Left cardiac atrium (tissue), 4 donors: ENCODE measurements at places on chromosomes 2 and 18.

DNA sequence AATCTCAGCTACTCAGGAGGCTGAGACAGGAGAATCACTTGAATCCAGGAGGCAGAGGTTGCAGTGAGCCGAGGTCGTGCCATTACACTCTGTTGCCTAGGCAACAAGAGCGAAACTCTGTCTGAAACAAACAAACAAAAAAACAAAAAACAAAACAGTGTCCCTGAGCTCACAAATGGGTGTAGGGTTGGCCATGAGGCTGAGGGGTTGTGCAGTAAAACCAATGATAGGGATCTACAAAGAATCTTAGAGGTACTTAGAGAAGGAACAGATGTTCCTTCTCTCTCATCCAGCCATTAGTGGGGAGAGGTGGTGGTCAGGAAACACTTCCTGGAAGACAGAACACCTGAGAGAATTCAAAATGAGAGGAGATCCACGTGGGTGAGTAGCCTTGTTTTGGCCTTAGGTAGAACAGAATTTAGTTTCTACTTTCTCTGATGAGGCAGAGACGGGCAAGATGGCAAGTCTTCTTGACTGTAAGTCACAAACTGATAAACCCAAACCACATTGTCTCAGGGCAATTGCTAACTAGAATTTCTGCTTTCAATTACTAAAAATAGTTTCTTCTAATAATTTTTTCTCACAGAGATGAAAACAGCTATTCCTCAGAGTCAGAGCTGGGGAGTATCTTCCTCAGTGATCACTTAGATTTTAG lies 61.5 kb upstream of the PPM1B start:
- DNase-seq, result no peak

GRCh38 chr2:103293742-103294077 lies 531.9 kb downstream of the TMEM182 start:
- no peak for DNase-seq

- DNase-seq, result no peak
These were observed 66.2 kb downstream of the MDH1 start for GRCh38 chr2:63654959-63655358.

GRCh38 chr2:217943446-217944321 lies 59.1 kb downstream of the TNS1 start:
- peak; percentile 88 for DNase-seq

- DNase-seq, result no peak
These were observed 40.7 kb upstream of the RAB27B start for GRCh38 chr18:54787616-54788015.

DNA sequence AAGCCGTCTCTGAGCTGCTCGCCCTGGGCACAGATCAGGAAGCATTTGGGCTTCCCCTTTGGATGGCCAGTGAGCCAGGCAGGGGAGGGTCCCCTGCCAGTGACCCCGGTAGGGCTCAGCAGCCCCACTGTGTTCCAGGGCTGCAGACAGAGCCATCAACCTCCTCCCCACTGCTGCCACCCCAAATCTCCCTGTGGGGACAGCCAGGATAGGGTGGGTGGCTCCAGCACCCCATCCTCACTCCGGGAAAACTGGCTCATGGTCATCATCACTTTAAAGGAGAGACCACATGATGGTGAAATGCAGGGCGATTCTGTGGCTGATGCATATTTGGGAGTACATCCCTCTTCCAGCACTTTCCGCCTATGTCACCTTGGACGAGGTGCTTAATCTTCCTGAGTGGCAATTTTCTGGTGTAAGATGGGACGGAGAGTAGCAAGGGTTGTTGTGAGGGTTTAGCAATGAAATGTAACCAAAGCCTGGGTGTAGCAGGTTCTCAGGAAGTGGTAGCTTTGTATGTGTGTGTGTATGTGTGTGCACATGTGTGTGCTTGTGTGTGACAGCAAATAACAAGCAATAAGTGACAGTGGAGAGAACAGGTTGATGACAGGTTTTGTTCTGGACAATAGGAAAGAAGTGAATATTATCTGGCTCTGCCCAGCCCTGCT lies 61.8 kb downstream of the ACAA2 start:
- no peak for DNase-seq

DNA sequence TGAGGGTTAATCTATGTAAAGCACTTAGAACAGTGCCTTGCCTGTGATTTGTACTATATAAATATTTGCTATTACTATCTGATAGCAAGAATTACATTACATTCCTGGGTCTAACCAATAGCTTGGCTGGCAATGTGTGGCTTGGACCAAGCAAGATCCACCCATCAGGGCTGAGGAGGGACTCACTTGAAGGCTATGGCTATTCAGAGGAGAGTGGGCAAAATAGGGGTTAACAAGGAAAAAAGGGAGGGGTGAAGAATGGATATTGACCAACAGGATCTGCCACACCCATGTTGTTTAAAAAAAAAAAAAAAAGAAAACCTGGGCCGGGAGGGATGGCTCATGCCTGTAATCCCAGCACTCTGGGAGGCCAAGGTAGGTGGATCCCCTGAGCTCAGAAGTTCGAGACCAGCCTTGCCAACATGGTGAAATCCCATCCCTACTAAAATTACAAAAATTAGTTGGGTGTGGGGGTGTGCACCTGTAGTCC lies 20.0 kb upstream of the TMBIM1 start:
- DNase-seq, result no peak

DNA sequence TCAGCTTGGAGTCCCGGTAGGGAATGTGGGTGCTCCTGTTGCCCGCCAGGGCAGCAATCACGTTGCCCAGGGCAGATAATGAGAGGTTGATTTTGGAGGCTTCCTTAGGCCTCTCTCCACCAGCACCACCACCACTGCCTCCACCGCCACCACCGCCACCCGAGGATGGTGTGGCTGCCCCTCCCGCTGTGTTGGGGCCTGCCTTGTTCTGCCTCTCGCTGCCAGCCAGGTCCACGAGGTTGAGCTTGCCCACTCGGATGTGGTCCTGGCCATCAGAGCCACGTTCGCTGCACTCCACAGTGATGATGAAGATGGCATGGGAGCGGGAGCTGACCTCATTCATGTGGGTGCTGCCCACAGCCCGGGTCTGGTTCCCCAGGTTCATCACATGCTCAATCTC lies 1.3 kb downstream of the KIF3C start:
- DNase-seq, result no peak

GRCh38 chr2:215238485-215239098 lies 73.3 kb upstream of the ATIC start:
- no peak for DNase-seq

GRCh38 chr2:239946562-239946863 lies 78.6 kb downstream of the NDUFA10 start:
- no peak for DNase-seq

DNA sequence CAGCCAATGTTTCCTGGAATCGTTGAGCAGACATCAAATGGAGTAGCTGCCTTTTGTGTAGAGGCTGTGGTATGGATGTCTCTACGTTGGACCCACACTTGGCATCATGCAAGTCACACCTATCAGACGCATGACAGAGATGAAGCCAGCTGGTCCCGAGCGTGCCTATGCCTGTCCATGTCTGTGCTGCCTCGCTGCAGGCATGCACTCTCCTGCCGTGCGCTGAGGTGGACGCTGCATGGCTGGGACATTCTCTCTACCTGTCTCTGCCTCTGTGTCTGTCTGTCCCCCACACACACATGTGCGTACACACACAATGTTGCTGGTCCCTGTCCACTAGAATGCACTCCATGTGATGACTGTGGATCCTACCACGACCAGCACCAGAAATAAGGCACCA lies 514.2 kb upstream of the MYT1L start:
- DNase-seq, result no peak

GRCh38 chr2:54422072-54422581 lies 34.0 kb upstream of the SPTBN1 start:
- DNase-seq, result no peak

DNA sequence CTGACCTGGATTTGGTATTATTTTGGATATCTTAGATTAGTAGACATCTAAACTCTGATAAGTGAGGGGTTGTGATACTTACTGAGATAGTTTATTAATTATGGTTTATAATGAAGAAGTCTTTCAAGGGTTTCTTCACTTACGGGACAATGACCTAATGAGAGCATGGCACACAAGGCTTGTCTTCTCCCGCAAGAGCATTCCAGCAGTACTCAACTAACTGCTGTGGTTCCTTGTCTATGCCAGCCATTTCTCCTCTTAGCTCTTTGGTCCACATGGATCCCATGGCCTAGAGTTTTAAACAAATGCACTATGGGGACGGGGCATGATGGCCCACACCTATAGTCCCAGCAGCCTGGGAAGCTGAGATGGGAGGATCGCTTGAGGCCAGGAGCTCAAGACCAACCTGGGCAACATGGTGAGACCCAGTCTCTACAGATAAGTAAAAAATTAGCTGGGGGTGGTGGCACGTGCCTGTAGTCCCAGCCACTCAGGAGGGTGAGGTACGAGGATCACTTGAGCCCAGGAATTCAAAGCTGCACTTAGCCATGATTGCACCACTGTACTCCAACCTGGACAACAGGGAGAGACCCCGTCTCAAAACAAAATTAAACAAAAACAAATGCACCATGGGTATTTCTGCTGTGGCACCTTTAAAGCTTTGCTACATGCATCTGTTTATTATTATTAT lies 161.7 kb upstream of the MYCN start:
- DNase-seq, result no peak

DNA sequence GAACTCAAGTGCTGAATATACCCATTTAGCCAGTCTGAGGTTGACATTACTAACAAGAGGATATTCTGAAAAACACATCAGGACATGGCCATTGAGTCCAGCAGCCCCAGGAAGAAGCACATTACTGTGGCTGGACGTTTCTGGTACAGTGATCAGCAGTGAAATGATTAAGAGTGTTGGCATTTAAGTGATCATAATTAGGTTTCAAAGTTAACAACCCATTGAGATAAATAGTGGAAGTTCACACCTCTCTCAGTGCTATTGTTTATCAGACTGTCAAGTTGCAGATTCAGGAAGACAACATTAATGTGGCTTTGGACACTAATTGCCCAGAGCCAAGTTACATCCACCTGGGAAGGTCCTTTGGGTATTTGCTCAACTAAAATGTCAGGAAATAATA lies 139.5 kb upstream of the GAREM1 start:
- DNase-seq, result no peak

DNA sequence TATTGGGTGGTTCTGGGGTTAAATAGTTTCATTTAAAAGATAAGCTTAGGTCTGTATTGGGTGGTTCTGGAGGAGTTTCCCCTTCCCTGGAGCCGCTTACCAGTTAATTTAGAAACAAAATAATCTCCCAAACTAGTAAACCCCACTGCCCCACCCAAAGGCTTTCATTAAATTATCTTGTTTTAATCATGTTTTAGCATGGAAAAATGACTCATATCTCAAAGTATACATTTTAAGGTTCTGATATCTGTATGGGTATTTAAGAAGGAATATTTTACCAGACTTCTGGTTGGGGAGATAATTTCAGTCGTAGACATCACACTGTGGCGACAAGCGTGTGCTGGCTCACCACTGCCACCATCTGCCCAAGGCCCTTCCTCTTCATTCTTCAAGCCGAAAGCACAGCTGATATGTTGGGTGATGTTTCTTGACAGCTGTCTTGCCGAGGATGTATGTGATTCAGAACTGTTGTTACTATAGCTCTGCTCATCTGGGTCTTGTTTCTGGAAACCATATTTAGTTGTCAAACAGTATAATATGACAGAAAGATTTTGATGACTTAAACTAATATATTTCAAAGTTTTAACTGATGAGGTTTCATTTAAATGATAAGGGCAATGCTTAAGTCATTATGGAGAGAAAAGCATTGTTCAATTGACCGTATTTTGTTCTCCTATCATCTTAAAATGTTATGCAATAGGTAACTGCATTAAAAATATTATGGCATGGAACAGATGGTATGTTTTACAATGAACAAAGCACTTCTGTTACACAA lies 5.1 kb downstream of the FIGLA start:
- DNase-seq, result peak; percentile 21

- DNase-seq, result no peak
These were observed 98.2 kb upstream of the ALPP start for GRCh38 chr2:232280341-232280740.

DNA sequence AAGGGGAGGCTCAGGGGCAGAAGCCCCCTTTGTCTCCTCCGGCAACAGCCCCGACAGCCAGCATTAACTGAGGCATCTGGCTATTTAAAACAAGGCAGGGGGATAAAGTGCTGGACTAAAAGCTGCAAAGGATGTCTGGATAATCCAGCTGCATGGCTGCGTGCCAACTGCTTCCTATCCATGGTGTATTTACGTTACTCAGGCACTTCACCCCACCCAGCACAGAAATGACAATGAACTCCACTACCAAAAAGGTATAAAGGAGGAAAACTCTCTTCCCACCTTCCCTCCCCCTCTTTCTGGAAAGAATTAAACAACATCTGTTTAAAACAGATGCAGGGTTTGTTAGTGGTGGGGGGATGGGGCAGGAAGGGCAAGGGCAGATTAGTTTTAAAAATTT lies 82.5 kb downstream of the SPRED2 start:
- peak; percentile 72 for DNase-seq
